ENCODE measurements at places on chromosomes 4 and X.

DNA sequence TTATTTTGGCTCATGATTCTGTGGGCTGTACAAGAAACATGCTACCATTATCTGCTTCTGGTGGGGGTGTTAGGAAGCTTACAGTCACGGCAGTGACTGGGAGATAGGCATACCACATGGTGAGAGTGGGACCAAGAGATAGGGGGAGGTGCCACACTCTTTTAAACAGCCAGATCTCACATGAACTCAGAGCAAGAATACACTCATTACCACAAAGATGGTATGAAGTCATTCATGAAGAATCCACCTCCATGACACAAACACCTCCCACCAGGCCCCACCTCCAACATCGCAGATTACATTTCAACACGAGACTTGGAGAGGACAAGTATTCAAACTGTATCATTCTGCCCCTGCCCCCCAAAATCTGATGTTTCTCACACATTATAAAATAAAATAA lies 2396.7 kb downstream of the PCDH7 start:
- DNase-seq = no peak

GRCh38 chrX:111634823-111635729 lies 45.9 kb upstream of the ALG13 start:
- no peak for DNase-seq

GRCh38 chr4:165627548-165627947 lies 245.5 kb upstream of the TLL1 start:
- DNase-seq = no peak

DNA sequence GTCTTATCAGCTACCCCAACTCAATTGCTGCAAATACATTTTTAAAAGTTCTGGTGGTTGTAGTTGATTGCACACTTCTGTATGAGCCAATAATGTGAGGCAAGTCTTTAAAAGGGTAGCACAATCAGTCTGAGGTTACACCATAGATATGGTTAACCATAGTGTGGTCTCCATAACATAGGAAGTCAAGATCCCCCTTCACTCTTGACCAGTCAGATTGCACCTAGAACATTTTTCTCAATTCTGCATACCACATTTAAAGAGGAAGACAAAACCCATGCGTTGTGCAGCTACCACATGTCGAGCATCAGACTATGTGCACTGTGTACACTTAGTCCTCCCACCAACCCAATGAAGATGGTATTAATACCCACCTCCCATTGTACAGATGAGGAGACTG lies 26.5 kb upstream of the CYBB start:
- no peak for DNase-seq

DNA sequence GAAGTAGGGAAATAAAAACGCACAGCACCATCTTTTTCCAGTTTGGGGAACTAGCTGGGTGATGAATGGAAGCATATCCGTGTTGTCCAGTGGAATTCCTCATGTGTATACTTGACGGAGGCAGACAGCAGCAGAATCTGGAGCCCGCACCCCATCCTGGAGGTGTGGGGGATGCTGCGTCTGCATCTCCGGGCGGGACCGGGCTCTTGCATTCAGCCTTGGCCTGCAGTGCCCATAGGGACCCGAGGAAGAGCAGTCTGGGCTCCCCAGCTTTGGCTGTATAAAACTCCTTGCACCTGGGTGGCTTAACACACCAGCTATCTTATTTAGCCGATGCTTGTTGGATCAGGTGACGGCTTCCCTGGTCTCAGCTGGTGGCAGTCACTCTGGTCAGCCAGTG lies 39.7 kb upstream of the LRPAP1 start:
- no peak for DNase-seq

- no peak for DNase-seq
Observed at GRCh38 chrX:22577181-22577580, 304.5 kb downstream of the CBLL2 start.

DNA sequence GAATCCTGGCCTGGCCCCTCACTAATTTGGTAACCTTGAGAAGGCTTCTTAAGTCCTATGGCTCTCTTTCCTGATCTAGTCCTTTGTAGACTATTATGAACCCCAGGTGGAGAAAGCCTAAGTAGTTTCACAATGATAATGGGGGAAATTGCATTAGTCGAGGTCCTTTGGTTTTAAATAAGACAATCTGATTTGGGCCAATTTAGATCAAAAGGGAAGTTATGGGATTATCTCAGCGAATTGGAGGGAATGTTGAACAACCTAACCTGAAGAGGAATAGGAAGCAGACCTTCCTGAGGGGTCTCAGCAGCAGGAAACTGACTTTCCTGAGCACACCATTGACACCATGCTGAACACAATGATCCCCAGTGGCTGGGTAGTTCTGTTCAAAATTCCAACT lies 331.5 kb downstream of the PRDM5 start:
- no peak for DNase-seq

- DNase-seq = no peak
Observed at GRCh38 chr4:126890383-126890782, 742.4 kb upstream of the INTU start.

DNA sequence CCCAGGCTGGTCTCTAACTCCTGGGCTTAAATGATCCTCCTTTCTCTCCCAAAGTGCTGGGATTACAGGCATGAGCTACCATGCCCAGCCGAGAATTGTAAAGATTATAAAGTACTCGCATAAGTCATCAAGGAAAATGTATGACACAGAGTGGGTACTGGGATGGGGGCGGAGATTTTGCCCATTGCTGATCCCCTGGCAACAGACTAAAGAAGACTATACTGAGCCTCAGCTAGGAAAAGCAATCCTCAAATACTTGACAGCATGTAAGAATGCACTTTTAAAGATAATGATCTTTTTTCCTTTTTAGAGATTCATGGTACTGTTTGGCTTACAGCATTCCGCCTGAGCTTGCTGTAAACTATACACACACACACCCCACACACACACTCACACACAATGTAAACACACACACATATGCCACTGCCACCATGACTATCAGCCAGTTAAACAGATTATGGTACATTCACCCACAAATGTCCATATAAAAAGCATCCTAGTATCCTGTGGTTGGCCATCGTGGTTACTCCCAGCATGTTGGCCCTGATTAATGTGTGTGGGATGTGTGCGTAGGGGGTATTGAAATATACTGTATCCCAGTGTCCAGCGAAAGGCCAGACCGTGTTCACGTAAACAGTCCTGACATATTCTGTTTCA lies 113.0 kb downstream of the AMELX start:
- no peak for DNase-seq

DNA sequence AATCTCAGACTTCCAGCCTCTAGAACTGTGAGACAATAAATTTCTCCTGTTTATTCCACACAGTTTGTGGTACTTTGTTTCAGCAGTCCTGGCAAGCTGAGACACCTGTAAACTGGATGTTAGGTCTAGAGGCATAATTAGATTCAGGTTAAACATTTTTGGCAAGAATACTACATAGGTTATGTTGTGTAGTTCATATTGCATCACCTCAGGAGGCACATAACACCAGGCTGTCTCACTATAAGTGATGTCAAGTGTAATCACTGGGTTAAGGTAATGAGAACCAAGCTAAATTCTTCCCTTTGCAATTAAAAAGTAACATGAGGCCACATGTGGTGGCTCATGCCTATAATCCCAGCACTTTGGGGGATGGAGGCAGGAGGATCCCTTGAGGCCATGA lies 214.2 kb downstream of the ZNF674 start:
- DNase-seq = no peak

GRCh38 chrX:154735695-154736393 lies 15.0 kb downstream of the GAB3 start:
- DNase-seq = no peak

- no peak for DNase-seq
Observed at GRCh38 chr4:162705130-162705803, 461.4 kb downstream of the NAF1 start.

DNA sequence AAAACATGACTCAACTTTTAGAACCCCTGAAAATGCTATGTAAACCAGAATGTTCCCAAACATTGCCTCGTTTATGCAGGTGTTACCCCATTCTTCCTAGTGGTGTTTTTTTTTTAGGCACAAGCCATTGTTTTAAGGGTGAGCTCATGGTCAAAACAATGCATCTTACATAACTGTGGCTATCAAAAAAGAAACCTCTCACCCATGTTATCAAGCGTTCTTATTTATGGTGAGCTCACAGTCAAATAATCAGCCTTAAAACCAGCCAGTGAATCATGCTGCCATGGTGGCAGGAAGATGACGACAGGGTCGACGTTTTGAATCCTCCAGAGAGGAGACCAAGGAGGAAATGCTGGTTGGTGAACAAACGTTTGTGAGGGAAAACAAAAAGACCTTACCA lies 195.2 kb downstream of the KDR start:
- DNase-seq = no peak

- DNase-seq = no peak
Observed at GRCh38 chrX:1462596-1463251, 10.0 kb upstream of the ASMTL start.

- DNase-seq = no peak
Observed at GRCh38 chrX:53288189-53288588, 6.8 kb upstream of the IQSEC2 start.

DNA sequence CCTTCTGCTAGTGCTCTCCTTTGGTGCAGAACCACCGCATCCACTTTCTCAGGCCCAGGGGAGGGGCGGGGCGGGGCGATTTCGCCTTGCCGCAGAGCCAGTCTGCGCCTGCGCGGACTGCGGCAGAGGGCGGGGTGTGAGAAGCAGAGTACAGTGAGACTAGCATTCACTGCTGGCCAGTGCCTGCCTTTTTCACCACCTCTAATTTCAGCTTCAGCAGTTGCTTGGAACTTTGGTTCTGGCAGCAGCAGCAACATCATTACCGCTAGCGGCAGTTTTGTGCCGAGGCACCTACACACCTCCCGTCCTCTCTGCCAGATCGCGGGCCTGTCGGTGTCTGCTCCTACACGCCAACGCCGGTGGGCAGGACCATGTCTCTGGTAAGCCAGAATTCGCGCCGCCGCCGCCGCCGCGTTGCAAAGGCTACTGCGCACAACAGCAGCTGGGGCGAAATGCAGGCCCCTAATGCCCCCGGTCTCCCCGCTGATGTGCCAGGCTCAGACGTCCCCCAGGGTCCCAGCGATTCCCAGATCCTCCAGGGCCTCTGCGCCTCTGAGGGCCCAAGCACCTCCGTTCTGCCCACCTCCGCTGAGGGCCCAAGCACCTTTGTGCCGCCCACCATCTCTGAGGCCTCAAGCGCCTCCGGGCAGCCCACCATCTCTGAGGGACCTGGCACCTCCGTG lies at the start of gene MAGEE1:
Gene MAGEE1, plus strand, starts transcription at position 151 of the 683 bp plus-strand sequence. Its CDS starts 221 bp downstream, at position 372.
- peak; percentile 72 for DNase-seq

GRCh38 chr4:151831526-151831925 lies 70.7 kb upstream of the GATB start:
- no peak for DNase-seq

- no peak for DNase-seq
Observed at GRCh38 chr4:7161721-7162214, 30.6 kb upstream of the SORCS2 start.

- no peak for DNase-seq
Observed at GRCh38 chr4:37604461-37604860, 81.7 kb downstream of the RELL1 start.

DNA sequence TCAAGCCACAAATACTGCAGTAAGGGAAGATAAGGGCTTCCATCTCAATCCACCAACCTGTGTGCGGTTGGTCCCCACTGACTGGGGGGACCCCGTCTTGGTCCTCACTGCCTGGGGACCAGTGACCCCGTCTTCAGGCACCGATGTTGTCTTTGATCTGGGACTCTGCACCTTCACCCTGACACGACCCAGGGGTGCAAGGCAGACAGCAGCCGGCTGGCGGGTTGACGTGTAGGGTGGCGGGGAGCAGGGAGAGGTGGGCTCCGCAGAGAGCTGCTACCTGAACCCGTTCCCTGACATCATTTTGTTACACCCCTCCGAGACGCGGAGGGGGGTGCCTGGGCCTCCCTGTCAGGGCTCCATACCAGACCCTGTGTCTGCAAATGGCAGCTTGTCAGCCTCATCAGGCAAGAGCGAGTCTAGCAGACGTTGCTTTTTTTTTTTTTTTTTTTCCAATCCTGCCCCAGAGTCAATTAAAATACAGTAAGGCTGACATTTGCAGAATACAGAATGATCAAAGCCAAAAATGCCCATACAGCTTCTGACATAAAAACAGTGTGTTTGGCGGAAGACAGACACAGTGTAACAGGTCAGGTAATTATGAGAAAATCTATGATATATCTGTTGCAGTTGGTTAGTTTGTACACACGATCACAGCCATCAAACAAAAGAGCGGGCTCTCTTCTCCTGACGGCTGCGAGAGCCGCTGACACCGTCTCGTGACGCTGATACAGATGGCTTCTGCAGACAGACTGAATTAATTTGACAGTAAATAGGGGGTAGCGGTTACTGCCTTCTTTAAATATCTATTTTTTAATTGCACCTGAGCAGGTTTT lies 118.6 kb downstream of the CRLF2 start:
- DNase-seq = no peak
